ENCODE measurements at places on chromosomes 5 and 9. TPM values are rescaled to one million over a fixed set of nuclear protein-coding genes. Genes with fewer than 3 reads are reported as not detected.

The ZDHHC11B gene
- total RNA-seq = not detected

The GRPEL2 gene
- total RNA-seq = 30.3 TPM

GRCh38 chr5:20229303-20230005, 241.5 kb upstream of the CDH18 start:
- DNase-seq = no peak
- no peaks in the 10 kb centered on the region for H3K36me3 ChIP-seq
- H3K27me3 ChIP-seq = no peaks in the 10 kb centered on the region

DNA sequence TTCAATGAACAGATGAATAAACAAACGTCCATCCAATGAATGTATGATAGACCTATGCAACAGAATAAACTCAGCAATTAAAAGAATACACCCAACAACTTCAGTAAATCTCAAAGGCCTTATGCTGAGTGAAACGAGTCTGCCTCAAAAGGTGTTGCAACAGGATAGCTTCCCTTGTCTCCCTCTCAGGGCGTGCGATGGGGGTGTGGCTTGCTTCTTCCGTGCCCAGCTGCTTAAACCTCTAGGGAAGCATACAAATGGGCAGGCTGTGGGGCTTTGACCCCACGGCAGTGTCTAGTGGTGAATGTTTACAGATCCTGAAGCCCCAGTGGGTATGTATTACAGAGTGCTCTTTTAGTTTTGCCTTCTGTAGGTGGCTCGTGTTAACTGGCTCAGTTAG, 87.0 kb upstream of the CCL21 start:
- no peak overlapping the region for H3K27ac ChIP-seq
- DNase-seq = no peak
- no peak overlapping the region for H3K4me3 ChIP-seq
- H3K27me3 ChIP-seq = 0 out of 2 replicates have a peak, but pooled peaks cover 2% of the 10 kb centered on the region

GRCh38 chr9:119986205-119986604, 593.8 kb downstream of the CDK5RAP2 start:
- no peaks in the 10 kb centered on the region for H3K27me3 ChIP-seq
- no peaks in the 10 kb centered on the region for H3K36me3 ChIP-seq

All from IMR-90 (cell line).